ENCODE measurements at places on chromosomes 4 and X.

- no peak for DNase-seq
Observed at GRCh38 chr4:85495621-85496020, 20.7 kb downstream of the ARHGAP24 start.

GRCh38 chr4:67198727-67199126 lies 346.6 kb downstream of the CENPC start:
- no peak for DNase-seq

GRCh38 chrX:77640702-77641101 lies 145.3 kb downstream of the ATRX start:
- DNase-seq: no peak

DNA sequence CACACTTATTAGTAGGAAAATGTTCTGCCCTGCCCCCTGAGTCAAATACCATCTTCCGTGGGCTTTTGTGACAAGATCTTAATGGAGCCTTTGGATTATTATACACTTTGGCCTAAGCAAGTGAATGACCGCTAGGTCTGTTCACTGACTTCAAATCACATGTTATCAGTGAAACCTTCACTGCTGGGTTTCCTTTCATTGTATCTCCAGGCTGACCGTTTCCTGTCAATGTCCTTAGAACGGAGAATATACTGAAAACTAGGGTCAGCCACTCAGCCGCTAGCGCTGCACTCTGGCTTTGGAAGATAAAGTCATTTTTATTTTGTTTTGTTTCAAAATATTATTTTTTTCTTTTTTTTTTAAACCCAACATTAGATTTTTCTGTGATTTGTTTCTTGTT lies 107.0 kb upstream of the TLL1 start:
- no peak for DNase-seq

- DNase-seq: no peak
Observed at GRCh38 chr4:169398316-169398715, 127.6 kb upstream of the SH3RF1 start.

GRCh38 chr4:170724191-170724590 lies 634.4 kb upstream of the AADAT start:
- no peak for DNase-seq

DNA sequence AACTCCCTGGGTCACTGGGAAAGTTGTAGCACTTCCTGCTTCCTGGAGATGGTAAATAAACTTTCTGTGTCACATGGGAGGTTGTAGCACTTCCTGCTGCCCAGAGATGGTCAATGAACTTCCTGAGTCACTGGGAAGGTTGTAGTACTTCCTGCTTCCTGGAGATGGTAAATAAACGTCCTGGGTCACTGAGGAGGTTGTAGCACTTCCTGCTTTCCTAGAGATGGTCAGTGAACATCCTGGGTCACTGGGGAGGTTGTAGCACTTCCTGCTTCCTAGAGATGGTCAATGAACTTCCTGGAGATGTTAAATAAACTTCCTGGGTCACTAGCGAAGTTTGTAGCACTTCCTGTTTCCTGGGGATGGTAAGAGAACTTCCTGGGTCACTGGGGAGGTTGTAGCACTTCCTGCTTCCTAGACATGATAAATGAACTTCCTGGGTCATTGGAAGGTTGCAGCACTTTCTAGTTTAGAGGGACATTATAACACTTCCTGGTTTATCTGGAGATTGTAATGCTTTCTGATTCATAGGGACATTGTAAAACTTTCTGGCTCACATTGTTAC lies 62.3 kb upstream of the CD99 start:
- DNase-seq: peak; percentile 64

DNA sequence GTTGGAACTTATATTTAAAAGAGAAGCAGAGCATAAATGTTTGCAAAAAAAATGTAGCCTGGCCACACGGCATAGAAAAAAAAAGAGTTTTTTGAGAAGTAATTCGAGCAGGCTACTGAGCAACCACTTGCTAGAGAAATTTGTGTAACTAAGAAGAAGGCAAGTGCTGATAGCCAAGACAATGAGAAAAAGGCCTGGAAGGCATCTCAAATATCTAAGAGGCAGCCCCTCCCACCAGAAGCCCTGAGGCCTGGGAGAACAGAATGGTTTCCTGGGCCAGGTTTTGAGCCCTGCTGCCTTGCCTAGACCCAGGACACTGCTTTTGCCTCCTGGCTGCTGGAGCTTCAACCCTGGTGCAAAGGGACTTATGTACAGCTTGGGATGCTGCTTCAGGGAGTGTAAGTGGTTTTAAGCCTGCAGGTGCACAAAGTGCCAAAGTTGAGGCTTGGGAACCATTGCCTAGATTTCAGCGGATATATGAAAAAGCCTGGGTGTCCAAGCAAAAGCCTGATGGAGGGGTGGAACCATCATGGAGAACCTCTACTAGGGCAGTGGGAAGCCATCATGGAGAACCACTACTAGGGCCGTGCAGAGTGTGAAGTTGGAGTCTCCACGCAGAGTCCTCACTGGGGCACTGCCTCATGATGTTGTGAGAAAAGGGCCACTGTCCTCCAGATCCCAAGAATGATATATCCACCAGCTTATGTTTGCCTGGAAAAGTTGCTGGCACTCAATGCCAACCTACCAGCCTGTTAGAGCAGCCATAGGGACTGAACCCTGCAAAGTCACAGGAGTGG lies 9.7 kb downstream of the TECRL start:
- no peak for DNase-seq

- DNase-seq: no peak
Observed at GRCh38 chr4:182604953-182605352, 312.2 kb downstream of the DCTD start.

All from activated CD4-positive, alpha-beta T cell treated with anti-CD3 and anti-CD28 coated beads, Interleukin-2, amount 10 ng/mL, durations not matched to agents 24 days and 14 days (primary cell).